ENCODE measurements at places on chromosomes 11 and 22.
A peak's percentile ranks its signal among the peaks of the same experiment; 100 is the strongest.

GRCh38 chr11:95922099-95922498 lies 1.8 kb downstream of the MTMR2 start:
- no peak for DNase-seq

DNA sequence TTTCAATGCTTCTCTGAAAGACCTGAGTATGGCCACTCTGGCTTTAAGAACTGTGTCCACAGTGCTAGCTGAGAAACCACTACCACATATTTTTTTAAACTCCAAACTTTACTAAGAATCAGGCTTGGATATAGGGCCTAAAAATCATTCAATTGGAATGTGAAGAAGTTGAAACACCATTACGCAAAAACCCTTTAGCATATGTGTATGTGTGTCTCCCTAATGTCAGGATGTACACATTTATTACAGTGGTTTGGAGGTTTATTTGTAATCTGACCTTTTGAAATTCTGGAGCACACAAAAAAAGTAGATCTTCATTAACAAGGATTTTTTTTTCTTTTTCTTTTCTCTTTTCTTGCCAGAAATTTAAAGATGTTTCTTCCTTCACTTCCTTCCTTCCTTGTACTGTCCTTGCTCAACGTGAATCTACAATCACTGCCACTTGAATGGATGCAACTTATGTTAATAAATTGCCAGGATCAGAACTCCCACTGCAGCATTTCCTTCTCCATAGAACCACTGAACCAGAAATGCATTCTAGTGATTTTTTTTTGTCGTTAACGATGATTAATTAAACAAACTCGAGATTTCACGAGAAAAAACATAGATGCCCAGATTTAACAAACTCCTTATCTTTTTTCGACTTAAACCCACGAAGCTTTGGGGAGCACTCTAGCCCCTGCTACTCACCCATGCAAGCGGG lies 3.1 kb upstream of the ADM start:
- DNase-seq = peak; percentile 71

DNA sequence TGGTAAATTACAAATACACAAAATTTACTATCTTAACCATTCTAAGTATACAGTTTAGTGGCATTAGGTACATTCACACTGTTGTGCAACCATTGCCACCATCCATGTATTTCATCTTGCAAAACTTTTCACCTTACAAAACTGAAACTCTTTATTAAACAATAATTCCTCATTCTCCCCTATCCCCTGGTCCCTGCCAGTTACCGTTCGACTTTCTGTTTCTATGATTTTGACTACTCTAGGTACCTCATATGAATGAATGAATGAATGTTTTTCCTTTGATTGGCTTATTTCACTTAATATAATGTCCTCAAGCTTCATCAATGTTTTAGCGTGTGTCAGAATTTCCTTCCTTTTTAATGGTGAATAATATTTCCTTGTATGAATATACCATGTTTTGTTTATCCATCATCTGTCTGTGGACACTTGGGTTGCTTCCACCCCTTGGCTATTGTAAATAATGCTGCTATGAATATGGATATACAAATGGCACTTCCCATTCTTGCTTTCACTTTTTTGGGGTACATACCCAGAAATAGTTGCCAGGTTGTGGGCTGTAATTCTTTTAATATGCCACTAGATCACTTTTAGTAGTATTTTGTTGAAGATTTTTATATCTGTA lies 93.0 kb downstream of the UVRAG start:
- no peak for DNase-seq

- no peak for DNase-seq
Observed at GRCh38 chr11:80849253-80849652, 1408.4 kb upstream of the TENM4 start.

- no peak for DNase-seq
Observed at GRCh38 chr11:27582621-27583020, 76.1 kb upstream of the LIN7C start.

GRCh38 chr11:16987205-16987568 lies 27.0 kb downstream of the PLEKHA7 start:
- DNase-seq = no peak

- DNase-seq = no peak
Observed at GRCh38 chr11:118714816-118715215, 35.4 kb upstream of the TREH start.

GRCh38 chr11:103413266-103413888 lies 304.2 kb downstream of the DYNC2H1 start:
- DNase-seq = no peak

- peak; percentile 49 for DNase-seq
Observed at GRCh38 chr11:116879800-116880625, 42.6 kb upstream of the APOA1 start.

GRCh38 chr11:44604171-44604581 lies 38.7 kb downstream of the CD82 start:
- DNase-seq = no peak

DNA sequence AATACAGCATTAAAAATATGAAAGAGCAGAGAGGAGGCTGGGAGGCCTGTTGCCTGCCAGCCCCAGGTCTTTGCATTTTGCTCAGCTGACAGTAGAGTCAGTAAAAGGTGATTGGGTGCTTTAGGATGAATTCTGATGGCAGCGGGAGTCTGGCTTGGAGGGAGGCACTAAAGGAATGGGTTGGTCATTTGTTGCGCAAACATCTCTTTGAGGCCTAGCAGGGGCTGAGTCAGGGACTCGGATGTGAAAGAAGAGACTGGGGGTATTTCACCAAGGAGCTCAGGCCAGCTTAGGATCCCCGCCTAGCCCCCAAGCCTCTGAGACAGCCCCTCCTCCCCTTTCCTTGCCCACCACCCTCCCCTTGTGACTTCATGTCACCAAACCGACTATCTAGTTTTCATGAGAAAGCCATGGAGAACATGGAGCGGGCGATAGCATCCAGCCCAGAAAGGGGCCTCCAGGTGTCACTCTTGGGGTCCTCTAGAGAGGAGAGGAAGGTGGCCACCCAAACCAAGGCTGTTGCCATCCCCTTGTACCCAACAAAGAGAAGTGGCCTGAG lies 9.7 kb downstream of the DGKZ start:
- peak; percentile 96 for DNase-seq

DNA sequence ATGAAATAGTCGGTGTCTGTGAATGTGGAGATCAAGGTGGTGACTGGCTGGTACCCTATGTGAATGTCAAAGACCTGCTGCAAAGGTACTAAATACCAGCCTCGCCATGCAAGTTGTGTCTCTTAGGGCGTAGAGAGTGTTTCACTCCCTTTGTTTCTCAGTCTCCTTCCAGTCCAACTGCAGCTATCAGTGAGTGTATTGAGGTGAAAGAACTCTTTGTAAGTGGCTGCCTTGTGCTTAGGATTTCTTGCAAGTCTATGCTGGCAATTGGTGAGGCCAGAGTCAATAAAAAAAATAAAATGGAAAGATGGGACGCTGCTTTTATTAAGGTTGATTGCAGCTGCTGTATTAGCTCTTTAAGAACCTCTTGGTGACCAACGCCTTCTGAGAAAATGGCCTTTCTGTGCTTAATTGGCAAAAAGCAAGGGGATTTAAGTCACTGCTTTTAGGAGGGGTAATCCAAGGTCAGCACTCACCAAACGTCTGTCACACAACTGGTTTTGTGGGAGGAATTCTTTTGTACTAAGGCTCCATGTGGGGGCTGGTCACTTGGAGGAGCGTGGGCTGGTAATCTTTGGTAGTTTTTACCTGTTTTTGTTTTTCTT lies 95.1 kb downstream of the PARVA start:
- no peak for DNase-seq

GRCh38 chr11:113045146-113045545 lies 83.9 kb downstream of the NCAM1 start:
- DNase-seq = no peak

- DNase-seq = no peak
Observed at GRCh38 chr11:9850224-9850895, 186.5 kb downstream of the SWAP70 start.

DNA sequence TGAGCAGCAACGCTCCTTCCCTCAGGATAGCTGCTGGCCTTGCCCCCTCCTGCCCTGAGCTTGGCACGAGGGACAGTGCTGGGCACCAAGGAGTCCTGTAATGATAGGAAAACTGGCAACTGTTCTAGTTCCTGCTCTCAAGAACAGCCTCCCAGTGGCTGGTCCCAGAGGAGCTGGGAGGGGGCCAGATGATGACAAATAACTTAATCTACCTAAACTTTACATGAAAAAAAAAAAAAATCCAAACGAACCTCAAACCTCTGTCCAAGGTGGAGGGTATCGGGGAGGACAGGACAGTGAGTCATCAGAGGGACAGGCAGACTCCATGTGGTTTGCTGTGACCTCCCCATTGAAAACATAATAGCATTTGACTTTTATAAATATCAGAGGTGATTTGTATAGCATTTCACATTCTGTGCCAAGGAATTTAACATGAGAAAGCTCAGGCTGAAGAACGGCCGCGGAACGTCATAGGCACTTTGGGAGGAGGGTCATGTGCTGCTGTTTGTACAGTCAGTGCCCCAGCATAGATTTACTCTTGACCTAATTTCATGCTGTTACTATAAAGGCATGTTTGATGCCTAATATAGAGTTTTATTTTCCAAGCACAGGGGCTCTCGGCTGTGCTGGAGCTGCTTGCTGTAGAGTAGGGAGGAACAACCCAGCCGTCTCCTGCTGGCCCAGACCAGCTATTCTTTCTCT lies 98.2 kb upstream of the NNMT start:
- DNase-seq = no peak

- no peak for DNase-seq
Observed at GRCh38 chr11:134039726-134040385, 29.0 kb upstream of the JAM3 start.
